Activated T-cell treated with anti-CD3 and anti-CD28 coated beads for 4 hours (primary cell): ENCODE measurements at places on chromosomes 3 and 15.

GRCh38 chr3:54427501-54427900 lies 305.1 kb downstream of the CACNA2D3 start:
- DNase-seq = no peak

- no peak for DNase-seq
Observed at GRCh38 chr3:153652076-153652475, 469.1 kb upstream of the ARHGEF26 start.

DNA sequence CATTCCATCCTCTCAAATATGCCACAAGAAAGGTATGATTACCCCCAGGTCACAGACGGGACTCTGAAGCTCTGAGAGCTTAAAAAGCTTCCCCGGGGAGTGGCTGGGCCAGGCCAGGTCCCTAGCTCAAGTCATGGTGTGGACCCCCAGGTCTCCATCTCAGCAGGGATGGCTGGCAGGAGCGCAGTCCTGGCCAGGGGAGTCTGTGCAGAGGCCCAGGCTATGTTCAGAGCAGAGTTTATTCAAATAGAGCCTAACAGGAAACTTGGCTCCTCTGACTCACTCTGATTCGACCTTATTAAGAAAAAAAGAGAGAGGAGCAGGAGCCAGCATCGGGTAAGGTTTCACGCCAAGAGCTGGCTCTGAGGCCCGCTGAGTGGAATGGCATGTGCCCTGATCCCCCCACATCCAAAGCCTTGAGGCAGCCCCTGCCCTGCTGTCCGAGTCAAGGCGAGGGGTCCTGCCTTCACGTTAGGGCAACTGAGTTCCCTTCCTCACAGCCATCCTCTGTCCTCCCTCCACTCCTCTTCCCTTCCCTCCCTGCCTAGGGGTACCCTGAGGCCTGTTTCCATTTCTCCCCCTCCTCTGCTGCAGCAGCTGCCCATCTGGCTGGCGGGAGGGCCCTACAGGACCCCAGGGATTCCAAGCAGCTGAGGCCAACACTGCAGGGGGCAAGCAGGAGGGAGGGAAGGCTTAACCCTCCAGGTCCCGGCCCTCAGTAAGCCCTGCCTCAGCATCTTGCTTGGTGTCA lies 1.9 kb upstream of the LOXL1 start:
- DNase-seq = no peak

- DNase-seq = no peak
Observed at GRCh38 chr3:182241196-182241765, 529.6 kb downstream of the SOX2 start.

GRCh38 chr3:56308471-56308870 lies 159.8 kb downstream of the ERC2 start:
- DNase-seq = no peak

DNA sequence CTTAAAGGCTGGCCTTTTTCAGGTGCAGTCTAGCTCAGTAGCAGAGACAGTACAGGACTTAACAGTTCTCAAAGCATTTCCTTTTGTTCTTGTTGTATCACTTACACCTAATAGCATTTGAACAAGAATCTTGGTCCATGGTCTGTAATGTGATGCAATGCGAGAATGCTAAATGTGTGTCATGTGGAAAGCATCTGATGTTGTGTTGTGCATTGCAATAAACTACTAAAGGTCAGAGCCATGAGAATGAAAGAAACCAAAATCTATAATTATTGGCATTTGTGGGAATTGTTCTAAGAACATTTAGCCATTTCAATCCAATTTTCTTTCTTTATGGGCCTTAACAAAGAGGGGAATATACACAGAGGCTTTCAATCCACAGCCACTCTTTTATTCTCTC lies 324.5 kb upstream of the ROBO2 start:
- DNase-seq = no peak

- no peak for DNase-seq
Observed at GRCh38 chr3:111720681-111721380, 125.7 kb upstream of the ZBED2 start.

DNA sequence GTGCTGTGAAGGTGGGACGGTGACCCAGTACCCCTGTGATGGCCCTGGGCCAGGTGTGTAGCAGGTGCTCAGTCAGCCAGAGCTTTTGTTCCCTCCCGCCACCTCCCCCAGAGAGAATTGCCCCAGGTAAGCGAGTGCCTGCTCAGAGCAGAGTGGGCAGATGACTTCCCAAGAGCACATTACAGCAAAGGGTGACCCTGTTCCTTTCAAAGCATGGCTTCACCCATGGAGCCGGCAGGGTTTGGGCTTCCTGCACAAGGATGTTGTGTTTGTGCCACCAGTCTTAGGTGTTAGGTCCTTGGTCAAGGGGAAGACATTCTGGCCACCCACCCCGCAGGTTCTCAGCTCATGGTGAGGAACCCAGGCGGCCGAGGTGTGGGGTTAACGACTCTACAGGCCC lies 30.7 kb downstream of the SLC6A6 start:
- DNase-seq = no peak

- DNase-seq = no peak
Observed at GRCh38 chr15:55552926-55553325, 35.2 kb downstream of the PYGO1 start.

GRCh38 chr3:182970811-182971418 lies 9.4 kb downstream of the DCUN1D1 start:
- DNase-seq = no peak

DNA sequence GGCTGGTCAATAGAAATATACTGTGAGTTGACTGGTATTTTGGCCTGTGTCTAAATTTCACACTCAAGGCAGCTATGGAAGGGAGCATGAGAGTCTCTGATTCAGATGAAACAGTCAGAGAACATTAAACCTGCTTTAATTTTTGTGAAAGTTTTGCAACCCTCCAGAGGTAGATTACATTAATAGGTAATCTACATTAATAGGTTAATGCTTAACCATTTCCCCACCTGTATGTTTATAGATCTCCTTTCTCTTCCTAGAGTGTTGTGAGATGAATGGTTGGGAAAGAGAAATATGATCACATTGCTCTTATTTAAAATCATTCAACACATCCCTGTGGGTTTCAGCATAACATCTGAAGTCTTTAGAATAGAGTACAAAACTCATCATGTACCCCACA lies 586.9 kb upstream of the DPPA4 start:
- no peak for DNase-seq

DNA sequence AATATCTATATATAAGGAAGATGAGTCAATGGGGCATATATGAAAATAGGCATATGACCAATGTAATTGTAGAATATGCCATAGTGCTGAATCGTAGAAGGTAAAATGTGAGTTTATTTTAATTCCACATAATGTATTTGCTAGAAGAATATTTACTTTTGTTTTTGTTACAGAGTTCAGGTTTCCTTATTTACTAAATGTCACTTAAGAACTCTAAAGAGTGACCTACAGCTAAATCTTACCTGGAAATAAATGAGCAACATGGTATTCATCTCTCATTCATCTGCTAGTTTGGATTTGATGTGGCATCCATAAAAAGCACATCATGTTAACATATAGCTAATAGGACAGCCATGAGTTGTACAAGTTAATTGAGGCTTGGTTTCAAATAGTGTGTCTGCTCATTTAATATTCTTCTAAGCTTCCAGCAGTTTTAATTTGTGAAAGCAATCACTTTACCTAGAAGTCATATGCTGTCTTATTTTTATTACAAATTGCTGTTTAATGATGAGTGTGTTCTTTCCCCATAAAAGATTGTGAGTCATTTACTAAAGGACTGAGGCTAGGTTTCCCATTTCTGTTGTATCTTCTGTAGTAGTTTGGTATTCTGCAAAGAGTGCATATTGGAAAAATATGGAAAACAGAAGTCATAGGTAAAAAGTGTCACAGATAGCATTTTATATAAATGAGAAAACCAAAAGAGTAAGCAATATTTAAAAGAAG lies 222.1 kb upstream of the POU1F1 start:
- DNase-seq = no peak

- DNase-seq = no peak
Observed at GRCh38 chr3:9779721-9780457, 10.1 kb upstream of the CAMK1 start.

DNA sequence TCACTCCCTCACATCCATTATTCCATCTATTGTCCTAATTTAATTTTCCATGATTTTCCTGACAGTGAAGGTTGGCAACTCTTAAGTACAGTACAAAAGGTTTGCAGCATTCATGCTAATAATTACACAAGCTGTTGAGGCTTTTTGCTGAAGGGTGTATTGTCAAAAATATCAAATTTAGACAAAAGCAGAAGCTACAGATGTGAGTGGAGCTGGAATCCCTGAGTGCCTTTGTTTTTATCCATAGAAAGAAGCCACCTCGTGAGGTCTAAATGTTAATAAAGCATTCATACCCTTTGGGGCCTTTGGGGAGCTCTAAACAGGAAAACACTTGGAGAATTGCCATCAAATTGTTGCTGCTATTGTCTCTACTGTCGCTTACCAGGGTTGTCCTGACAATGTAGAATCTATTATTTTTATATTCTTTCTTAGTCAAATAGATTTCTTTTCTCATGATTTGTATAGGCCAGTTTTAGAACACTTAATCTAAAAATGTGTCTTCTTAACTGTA lies 185.8 kb upstream of the ROBO1 start:
- no peak for DNase-seq

DNA sequence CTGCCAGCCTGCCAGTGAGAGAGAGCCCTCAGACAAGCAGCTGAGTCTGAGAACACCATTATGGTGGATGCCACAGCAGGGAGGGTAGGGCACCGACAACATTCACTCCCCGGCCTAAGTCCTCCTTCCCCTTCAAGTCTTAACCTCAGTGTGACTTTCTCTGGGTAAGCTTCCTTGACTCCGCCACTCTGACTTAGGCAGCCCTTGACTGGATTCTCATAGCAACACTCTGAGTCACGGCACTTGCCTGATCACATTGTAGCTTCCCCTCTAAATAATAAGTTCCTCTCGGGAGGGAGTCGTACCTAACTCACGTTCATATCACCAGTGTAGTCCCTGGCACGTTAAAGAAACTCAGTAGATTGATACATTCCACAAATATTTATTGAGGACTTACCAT lies 180.5 kb downstream of the FOXB1 start:
- no peak for DNase-seq
